Motor neuron (in vitro differentiated cells): ENCODE measurements at places on chromosomes 7 and 10. TPM values are rescaled to one million over a fixed set of nuclear protein-coding genes. Genes with fewer than 3 reads are reported as not detected.

Gene UPK3BL2
- 0.38 and 0.53 TPM in 2 replicates for total RNA-seq

Gene PDGFA
- total RNA-seq = 0.87 and 1.1 TPM in 2 replicates

Gene TSPAN13
- total RNA-seq = 54.6 and 60.0 TPM in 2 replicates

Gene SEMA3C
- total RNA-seq = 219 and 249 TPM in 2 replicates

Gene ENTPD7
- total RNA-seq = 10.4 and 11.8 TPM in 2 replicates

Gene PCDH15
- 3.6 TPM in 2 replicates for total RNA-seq

Gene PRSS37
- total RNA-seq = 0.17 and 0.27 TPM in 2 replicates

Gene ETV1
- 18.5 and 20.2 TPM in 2 replicates for total RNA-seq

Gene PRLHR
- 0.06 and 0.16 TPM in 2 replicates for total RNA-seq

Gene AGR3
- total RNA-seq = not detected in 2 replicates

Gene NUTM2E
- total RNA-seq = 0.22 and 0.25 TPM in 2 replicates

Gene CALHM1
- total RNA-seq = 0.08 and 0.14 TPM in 2 replicates

Gene LOXL4
- 176 and 178 TPM in 2 replicates for total RNA-seq

Gene ZNF804B
- 0.08 and 0.09 TPM in 2 replicates for total RNA-seq

Gene GIMAP6
- total RNA-seq = 0.16 and 0.31 TPM in 2 replicates

Gene KCNMA1
- total RNA-seq = 15.8 and 19.3 TPM in 2 replicates

Gene FAM25C
- total RNA-seq = not detected in 2 replicates

Gene CYP3A7
- total RNA-seq = 0.36 and 1.3 TPM in 2 replicates

Gene UCN3
- total RNA-seq = 0.83 and 1.00 TPM in 2 replicates

Gene SFRP5
- total RNA-seq = 0.68 and 0.81 TPM in 2 replicates

Gene SUN3
- total RNA-seq = not detected in 2 replicates

Gene TRIL
- 2.9 and 3.0 TPM in 2 replicates for total RNA-seq

Gene UNC5B
- total RNA-seq = 53.5 and 58.1 TPM in 2 replicates

Gene LMOD2
- total RNA-seq = 0.58 and 1.1 TPM in 2 replicates

Gene UNCX
- total RNA-seq = 0.14 and 0.24 TPM in 2 replicates

Gene ZNF22
- total RNA-seq = 38.0 and 38.4 TPM in 2 replicates

Gene FFAR4
- total RNA-seq = not detected in 2 replicates

Gene GLCCI1
- 29.4 and 31.0 TPM in 2 replicates for total RNA-seq

Gene A1CF
- 0.09 and 0.39 TPM in 2 replicates for total RNA-seq

Gene FKBP6
- 0.26 TPM in 1 of 2 replicates, not detected in the other for total RNA-seq

Gene ADO
- total RNA-seq = 19.8 and 26.5 TPM in 2 replicates

Gene NEBL
- 9.5 and 35.6 TPM in 2 replicates for total RNA-seq

Gene HSPA12A
- 28.7 and 28.8 TPM in 2 replicates for total RNA-seq

Gene AKR1C4
- 0.40 TPM in 1 of 2 replicates, not detected in the other for total RNA-seq
